ENCODE measurements at places on chromosomes 11 and 22. TPM values are rescaled to one million over a fixed set of nuclear protein-coding genes. Genes with fewer than 3 reads are reported as not detected.

The RTN4R gene
- 1.4 TPM for total RNA-seq

The MS4A15 gene
- not detected for total RNA-seq

The USP28 gene
- total RNA-seq, result 13.6 TPM

The MIAT gene
- 144 TPM for total RNA-seq

DNA sequence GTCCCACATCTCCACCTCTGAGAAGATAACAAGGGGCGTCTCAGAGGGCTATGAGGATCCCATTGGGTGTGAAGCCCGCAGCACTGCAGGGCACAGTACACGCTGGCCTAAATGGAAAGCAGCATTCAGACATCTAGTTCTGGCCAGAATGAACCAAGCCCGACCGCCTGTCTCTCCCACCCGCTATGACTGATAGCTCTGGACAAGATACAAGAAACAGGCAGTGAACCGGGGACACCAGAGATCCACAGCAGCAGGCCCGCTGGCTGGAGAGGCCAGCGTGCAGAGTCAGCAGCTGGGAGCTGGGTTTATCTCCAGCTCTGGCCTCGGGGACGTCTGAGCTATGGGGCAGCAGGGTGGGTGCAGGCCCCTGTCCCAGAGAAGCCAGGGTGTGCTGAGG is 9.6 kb downstream of the CERK start:
- peak; percentile 78 for ATAC-seq

DNA sequence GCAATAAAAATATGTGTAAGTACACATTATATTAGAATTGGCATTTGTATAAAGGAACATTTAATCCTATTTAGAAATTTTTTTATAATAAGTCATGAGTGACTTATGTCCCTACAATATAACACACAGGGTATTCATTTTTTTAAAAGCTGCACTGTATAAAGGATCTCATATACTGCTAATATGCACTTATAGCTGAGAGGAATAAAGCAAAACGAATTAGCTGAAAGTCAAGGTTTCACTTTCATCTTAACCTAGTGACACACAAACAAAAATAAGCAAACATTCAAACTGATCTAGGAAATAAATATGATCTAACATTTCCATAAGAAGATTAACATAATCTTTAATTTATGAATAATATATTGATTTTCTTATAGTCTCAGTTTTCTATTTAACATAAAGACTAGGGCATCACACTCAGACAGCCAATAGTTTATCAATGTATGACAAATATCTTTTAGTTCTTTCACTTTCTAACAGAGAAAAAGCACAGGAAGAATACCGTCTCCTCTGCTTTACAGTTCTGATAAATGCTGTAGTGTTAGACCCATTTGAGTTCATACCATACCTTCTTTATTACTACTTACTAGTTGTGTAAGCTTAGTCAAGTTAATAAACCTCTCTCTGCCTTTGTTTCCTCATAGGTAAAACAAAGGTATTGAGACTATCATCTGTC is 42.9 kb downstream of the DCDC1 start:
- no peak for ATAC-seq

DNA sequence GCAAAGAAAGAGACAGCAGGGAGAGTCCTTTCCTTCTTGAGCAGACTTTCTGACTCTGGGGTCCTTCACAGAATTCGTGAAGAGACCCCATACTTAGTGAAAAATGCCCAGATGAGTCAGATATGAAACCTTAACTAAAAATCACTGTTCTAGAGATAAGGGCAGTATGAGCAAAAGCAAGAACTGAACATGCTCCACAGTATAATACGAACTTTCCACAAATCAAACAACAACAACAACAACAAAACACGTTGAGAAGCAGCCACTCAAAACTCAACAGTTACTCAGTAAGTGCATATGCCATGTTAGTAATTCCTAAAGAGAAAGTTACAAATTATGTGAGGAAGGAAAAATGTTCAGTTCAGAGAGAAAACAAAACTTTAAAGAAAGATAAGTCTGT is 44.3 kb downstream of the PITPNB start:
- no peak for ATAC-seq

DNA sequence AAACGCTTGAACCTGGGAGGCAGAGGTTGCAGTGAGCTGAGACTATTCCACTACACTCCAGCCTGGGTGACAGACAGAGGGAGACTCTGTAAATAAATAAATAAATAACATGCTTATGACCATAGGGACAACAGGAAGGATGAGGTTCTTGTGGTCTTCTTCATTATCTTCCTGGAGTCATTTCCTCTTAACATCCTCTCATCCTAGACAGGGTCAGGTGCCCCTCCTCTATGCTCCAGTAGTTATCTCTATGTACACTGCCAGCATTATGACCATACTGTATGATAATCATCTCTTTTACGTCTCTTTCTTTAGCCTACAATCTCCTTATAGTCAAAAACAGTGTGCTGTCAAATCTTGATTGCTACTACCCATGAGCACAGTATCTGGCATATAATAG is 17.7 kb downstream of the RAB30 start:
- no peak for ATAC-seq

DNA sequence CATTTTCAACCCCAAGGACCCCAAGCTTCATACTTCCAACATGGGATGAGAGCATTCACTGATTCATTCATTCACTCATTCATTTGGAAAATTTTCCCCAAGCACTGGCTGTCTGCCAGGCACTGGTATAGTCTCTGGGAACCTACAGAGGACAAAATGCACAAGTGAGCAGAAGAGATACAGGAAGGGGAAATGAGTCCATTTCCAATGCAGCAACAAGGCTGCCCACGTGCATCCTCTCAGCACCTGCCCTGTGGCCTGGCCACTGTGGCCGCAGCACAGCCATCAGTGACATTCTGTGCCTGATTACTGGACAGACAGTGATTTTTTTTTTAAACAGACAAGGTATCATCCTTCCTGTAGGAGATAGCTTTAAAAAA is 96.0 kb upstream of the PITPNB start:
- ATAC-seq, result no peak

GRCh38 chr11:132206993-132207392 is 836.6 kb downstream of the NTM start:
- no peak for ATAC-seq

DNA sequence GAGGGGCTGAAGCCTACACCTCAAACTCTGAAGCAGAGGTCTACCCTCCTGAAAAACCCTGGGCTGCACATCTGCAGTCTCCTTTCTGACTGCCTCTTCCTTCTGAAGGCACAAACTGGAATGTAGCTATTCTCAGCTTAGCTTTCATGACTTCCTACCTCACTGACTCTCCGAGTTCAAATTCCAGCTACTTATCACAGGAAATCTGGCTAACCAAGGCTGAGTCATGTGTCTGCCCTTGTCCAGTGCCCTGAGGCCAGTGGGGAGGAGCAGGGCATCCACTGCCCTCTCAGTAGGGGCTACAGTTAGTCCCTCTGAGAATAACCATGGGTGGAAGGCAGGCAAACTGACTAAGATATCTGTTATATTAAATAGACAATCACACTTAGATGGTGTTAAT is 29.2 kb downstream of the PDGFD start:
- peak; percentile 75 for ATAC-seq

- ATAC-seq, result no peak
Observed at GRCh38 chr11:36722421-36722820, 124.4 kb upstream of the RAG2 start.

DNA sequence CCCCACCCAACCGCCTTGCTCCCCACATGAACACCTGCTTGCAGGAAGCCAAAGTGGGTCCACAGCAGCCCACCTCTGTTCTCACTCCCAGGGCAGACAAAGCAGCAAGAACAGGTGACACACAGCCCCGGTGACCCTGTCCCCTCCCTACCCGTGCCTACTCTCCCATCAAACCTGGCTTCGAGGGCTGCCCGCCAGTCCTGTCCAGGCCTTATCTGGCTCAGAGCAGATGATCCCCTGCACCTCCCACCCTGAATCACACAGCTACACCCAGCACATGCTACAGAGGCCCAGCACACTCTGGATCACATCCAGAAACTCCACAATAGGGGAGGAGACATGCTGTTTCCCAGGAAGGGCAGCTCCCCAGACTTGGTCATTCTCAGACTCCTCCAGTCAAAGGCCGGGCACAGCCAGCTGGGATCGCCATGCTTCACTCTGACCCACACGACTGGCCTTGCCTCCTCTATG is 6.2 kb upstream of the RGL4 start:
- peak; percentile 58 for ATAC-seq

DNA sequence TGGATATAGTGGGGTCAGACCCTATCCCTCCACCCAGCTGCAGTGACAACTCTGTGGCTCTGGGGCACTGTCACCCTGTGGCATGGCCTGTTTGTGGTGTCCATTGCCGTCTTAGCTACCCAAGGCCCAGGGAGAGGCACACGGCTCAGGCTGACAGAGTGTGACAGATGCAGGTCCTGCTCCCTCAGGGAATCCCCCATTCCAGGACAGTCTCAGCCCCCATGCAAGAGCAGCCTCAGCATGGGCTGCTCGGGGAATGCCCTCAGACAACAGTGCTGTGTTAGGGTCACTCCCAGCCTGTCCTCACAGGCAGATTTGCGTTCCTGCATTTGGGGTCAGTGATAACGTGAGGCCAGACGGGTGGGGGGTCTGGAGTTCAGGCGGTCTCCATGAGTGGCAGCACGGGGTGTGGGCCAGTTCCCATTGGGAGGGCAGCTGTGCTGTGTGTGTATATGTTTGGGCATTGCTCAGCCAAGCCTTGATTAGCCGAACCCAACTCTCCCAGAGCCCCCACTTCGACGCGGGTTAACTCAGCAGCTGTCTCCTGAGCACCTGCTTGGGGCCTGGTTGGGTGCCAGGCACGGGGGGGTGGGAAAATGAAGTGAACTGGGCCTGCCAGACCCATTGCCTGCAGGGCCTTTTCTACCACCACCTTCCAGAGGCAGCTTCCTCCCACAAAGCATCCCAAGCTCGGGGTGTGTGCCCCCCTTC is 5.3 kb upstream of the KCNQ1OT1 start:
- no peak for ATAC-seq

DNA sequence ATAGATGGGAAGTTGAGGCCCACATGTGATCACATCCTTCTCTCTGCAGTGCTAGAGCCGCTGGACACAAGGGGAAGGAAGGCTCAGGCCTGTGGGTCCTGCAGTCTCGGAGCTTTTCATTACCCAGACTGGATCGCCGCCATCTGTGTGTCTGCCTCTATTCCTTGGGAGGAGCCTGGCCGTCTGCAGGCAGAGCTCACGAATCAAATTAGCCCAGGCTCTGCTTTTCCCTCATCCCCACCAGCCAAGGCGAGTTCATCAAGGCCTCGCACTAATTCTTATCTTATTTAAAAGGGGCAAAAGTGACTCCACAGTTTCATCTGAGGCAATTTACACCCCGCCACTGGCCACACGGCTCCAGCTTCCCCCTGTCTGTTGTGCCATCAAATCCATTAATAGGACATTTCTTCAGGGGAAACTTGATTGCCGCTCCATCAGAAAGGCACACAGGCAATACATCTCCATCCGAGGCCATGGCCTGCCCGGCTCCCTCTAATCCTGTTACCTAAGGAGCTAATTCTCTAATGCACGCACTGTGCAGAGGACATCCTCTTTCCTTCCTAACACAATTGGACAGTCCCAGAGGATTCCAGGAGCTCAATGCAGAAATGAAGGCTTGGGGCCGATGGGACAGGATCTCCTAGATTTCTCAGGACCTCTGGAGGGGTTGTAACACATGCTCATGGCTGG is 3.3 kb upstream of the HTR3A start:
- peak; percentile 5 for ATAC-seq

GRCh38 chr11:10477690-10478046 is 22.6 kb downstream of the AMPD3 start:
- no peak for ATAC-seq

DNA sequence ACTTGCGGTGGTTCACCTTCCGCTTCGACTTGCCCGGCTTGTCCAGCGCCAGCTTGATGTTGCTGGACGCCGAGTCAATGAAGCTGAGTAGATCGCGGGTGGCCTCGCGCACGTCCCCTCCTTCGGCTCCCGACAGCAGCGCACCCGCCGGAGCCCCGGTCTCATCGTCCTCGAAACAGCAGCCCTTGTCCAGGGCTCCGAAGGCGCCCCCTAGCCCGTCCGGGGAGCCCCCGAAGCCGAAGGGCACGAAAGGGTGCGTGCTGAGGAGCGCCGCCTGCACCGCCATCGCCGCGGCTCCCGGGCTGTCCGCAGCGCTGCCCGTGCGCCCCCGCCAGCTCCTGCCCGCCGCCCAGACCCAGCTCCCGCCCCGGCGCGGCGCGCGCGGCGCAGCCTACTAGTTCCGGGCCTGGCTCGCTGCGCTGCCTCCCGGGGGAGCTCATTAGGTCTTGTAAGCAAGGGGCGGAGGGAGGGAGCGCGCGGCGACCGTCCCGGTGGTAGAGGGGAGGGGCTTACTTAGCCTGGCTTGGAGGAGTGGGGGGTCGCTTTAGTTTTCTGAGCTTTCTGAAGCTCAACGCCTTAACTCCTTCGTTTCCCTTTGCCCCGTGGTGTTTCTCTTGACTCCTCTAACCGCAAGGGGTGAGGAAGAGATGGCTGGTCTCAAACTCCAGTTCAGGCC is at the start of gene FAM181B:
TSS of gene FAM181B (minus strand) at position 421 of the 676 bp plus-strand sequence. CDS start at position 286, 135 bp downstream.
- ATAC-seq, result peak; percentile 69

DNA sequence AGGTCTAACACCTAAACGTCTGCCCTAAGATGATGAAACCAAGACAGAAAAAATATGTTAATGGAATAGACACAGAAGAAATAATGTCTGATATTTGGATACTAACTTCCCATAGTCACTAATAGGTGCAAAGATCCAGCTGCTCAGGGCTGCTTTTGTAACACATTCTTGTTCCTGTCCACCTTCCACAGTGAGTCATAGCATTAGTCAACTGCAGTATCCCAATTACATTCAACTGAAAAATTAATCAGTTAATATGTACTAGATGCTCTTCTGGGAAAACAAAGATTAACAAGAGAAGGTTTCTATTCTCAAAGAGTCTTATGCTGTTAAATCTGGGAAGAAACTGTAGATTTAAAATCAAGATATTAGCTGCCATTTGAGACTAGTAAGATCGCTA is 47.6 kb downstream of the HEPHL1 start:
- ATAC-seq, result no peak

DNA sequence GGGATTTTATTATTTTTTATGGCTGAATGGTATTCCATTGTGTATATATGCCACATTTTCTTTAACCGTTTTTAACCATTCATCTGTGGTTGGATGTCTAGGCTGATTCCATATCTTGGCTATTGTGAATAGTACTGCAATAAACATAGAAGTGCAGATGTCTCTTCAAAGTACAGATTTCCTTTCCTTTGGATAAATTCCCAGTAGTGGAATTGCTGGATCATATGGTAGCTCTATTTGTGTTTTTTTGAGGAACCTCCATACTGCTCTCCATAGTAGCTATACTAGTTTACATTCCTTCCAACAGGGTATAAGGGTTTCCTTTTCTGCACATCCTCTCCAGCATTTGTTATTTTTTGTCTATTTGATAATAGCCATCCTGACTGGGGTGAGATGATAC is 71.9 kb upstream of the SEZ6L start:
- no peak for ATAC-seq

DNA sequence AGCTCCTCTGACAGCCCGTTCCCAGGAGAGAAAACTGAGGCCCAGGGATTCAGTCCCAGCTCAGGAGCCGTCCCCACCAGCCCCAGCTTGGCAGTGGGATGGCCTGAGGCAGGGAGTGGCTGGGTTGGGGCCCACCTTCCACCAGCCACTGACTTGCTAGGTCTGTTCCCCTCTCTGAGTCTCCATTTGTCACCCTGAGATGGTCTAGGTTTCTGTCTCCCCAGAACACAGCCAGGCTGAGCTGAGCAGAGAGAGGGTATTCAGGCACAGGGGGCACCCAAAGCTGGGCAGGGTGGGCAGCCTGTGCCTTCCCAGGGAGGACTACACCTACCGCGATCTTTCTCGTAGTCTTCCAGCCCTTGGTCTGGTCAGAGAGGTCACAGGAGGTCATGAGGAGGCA is 95.7 kb downstream of the PDE2A start:
- no peak for ATAC-seq

Data from motor neuron (in vitro differentiated cells).